SJSA1 (cell line): ENCODE measurements at places on chromosomes 2 and 18. TPM values are rescaled to one million over a fixed set of nuclear protein-coding genes. Genes with fewer than 3 reads are reported as not detected.

Gene CXCR1
- total RNA-seq: not detected in 2 replicates

DNA sequence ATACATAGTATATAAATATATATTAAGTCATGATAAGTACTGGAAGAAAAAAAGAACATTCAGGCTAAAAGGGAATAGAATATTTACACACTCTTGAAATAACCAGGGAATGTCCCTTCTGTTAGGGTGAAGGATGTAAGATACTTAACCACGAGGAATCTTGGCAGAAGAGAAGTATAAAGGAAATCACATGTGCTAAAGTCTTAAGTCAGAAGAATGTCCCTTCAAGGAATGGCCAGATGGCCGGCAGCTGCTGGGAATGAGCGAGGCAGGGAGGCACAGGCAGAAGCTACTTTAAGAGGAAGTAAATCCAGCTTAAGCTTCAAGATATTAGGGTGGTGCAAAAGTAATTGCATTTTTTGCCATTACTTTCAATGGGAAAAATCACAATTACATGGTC is 5.5 kb downstream of the CCDC102B start:
- no peaks in the 10 kb centered on the region for H3K36me3 ChIP-seq
- H3K27ac ChIP-seq: no peak overlapping the region
- no peaks in the 10 kb centered on the region for H3K27me3 ChIP-seq
- H3K4me3 ChIP-seq: no peak overlapping the region
- DNase-seq: no peak

DNA sequence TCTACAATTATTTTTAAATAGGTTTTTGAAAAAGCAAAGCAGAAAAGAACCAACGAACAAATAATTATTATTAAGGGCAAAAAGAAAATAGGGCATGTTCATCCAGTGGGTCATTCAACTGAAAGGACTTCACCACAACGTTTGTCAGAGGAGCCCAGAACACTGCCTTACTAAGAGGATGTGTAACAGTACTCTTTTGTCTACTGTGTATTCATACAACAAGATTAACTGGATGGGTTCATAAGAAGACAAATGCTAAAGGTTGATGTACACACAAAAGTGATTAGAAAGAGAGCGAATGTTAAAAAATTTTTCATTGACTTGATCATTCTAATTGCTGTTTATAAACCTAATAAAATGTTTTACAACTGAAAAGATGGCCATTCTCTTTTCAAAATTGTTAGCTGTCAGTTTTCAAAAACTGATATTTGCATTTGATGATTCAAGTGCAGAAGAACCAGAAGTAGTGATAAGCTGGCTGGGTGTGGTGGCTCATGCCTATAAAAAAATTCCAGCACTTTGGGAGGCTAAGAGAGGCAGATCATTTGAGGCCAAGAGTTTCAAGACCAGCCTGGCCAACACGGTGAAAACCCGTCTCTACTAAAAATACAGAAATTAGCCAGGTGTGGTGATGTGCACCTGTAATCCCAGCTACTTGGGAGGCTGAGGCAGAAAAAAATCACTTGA is 33.1 kb downstream of the MGAT4A start:
- H3K4me3 ChIP-seq: no peak overlapping the region
- H3K36me3 ChIP-seq: no peaks in the 10 kb centered on the region
- no peaks in the 10 kb centered on the region for H3K27me3 ChIP-seq
- H3K27ac ChIP-seq: no peak overlapping the region
- DNase-seq: no peak
- no peaks in the 10 kb centered on the region for H3K4me1 ChIP-seq

DNA sequence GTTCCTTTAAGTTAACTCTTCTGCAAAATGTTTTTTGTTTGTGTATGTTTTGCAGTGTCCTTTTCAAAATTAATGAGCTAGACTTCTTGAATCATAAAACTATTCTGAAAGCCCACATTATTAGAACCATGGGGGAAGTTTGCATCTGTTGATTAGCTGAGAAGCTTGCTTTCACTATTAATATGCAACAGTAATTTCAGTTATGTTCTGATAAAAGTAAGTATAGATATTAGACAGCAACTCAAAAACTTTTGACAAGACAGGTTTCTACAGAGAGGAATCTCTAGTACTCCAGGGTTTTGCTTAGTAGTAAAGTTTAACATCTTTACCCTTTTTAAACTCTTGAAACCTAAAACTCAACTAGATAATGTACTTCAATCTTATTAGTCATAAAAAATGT is 147.8 kb downstream of the UBE2E3 start:
- no peaks in the 10 kb centered on the region for H3K27me3 ChIP-seq
- peaks cover 7% of the 10 kb centered on the region for H3K4me1 ChIP-seq
- H3K36me3 ChIP-seq: no peaks in the 10 kb centered on the region
- no peak for DNase-seq
- no peak overlapping the region for H3K4me3 ChIP-seq
- no peak overlapping the region for H3K27ac ChIP-seq

Gene CHRNA1
- 0.16 TPM in 1 of 2 replicates, not detected in the other for total RNA-seq

Gene GNAL
- total RNA-seq: 1.9 and 5.5 TPM in 2 replicates

GRCh38 chr2:37181726-37182684 is 6.5 kb downstream of the SULT6B1 start:
- peaks cover 17% of the 10 kb centered on the region for H3K4me1 ChIP-seq
- no peaks in the 10 kb centered on the region for H3K36me3 ChIP-seq
- peak overlapping the region; percentile 27 for H3K27ac ChIP-seq
- H3K27me3 ChIP-seq: no peaks in the 10 kb centered on the region
- H3K4me3 ChIP-seq: no peak overlapping the region

- no peak overlapping the region for H3K4me3 ChIP-seq
- H3K27ac ChIP-seq: no peak overlapping the region
- no peaks in the 10 kb centered on the region for H3K4me1 ChIP-seq
- no peaks in the 10 kb centered on the region for H3K36me3 ChIP-seq
These were observed 44.2 kb downstream of the GPR39 start for GRCh38 chr2:132460781-132461180.

GRCh38 chr2:226354434-226354833 is 445.2 kb downstream of the IRS1 start:
- no peaks in the 10 kb centered on the region for H3K27me3 ChIP-seq
- H3K36me3 ChIP-seq: no peaks in the 10 kb centered on the region
- DNase-seq: peak; percentile 60

Gene ST8SIA5
- under 0.01 TPM in 1 of 2 replicates, not detected in the other for total RNA-seq

DNA sequence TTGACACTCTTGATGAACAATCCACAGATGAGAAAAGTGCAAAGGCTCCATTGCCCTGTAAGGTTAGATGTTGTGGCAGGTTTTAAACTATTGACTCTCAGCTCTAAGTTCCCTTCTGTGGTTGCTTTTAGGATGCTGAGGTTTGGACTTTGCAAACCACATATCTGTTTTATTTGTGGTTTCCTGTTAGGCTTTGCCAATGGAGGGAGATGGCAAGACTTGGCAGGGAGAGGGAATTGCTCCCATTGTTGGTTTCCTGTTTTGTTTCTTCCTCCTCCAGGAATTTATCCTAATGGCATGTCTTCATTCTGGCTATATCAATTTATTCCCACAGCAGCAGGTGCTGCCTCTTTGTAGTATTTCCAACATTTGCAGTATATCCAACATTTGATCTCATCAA is 772.3 kb downstream of the LRRTM4 start:
- no peaks in the 10 kb centered on the region for H3K4me1 ChIP-seq
- no peak overlapping the region for H3K4me3 ChIP-seq
- no peaks in the 10 kb centered on the region for H3K36me3 ChIP-seq
- no peak for DNase-seq

- peak overlapping the region; percentile 32 for H3K4me3 ChIP-seq
- no peaks in the 10 kb centered on the region for H3K36me3 ChIP-seq
- H3K27me3 ChIP-seq: no peaks in the 10 kb centered on the region
- no peak for DNase-seq
- H3K4me1 ChIP-seq: no peaks in the 10 kb centered on the region
- 0 out of 2 replicates have a peak overlapping the region, but pooled peaks have one; percentile 26 for H3K27ac ChIP-seq
These were observed 81.4 kb downstream of the SNTG2 start for GRCh38 chr2:1032030-1032429.

- H3K27me3 ChIP-seq: no peaks in the 10 kb centered on the region
- no peak overlapping the region for H3K27ac ChIP-seq
- no peaks in the 10 kb centered on the region for H3K4me1 ChIP-seq
- DNase-seq: no peak
These were observed 58.1 kb downstream of the HEATR5B start for GRCh38 chr2:37026050-37026449.

DNA sequence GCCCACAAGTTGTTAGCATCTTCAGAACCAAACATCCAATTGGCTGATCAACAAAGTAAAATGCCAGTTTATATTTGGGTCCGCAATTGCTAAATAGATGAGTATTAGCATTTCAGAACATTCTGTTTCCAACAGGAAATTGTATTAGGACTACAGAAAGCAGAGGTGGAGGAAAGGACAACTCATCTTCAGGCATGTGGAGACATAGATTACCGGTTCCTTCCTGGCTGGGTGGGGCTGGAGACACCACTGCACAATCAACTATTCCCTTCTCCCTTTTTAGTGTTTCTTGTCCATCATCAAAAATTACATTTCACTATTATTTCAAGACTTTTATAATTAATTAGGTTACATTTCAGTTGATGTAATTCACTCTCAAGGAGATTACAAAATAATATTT is 83.8 kb downstream of the ADAM23 start:
- no peak for DNase-seq
- no peak overlapping the region for H3K27ac ChIP-seq
- H3K36me3 ChIP-seq: no peaks in the 10 kb centered on the region
- H3K27me3 ChIP-seq: no peaks in the 10 kb centered on the region
- no peaks in the 10 kb centered on the region for H3K4me1 ChIP-seq

Gene IL18R1
- total RNA-seq: not detected in 2 replicates

DNA sequence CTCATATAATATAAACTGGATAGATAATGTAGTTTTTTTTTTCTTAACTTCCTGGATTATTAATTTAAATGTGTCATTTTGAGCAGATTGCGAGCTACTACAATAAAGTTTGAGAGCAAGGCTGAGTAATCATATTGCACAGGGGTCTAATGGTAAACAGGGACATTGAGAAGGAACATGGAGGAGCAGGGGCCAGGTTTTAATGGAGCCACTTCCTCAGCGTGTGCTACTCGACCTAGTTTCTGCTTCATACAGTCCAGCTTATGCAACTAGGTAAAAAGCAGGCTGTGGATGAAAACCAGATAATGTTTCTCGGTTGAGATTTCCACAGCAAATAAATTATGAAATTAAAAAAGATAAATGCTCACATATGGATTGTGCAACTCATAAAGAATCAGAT is 1915.7 kb upstream of the CELF4 start:
- no peak overlapping the region for H3K27ac ChIP-seq
- DNase-seq: no peak
- no peaks in the 10 kb centered on the region for H3K27me3 ChIP-seq
- H3K36me3 ChIP-seq: no peaks in the 10 kb centered on the region
- H3K4me3 ChIP-seq: no peak overlapping the region
- no peaks in the 10 kb centered on the region for H3K4me1 ChIP-seq

Gene TEKT4
- not detected in 2 replicates for total RNA-seq

- H3K4me1 ChIP-seq: peaks cover 52% of the 10 kb centered on the region
- peaks cover 12% of the 10 kb centered on the region for H3K36me3 ChIP-seq
- no peak overlapping the region for H3K4me3 ChIP-seq
- no peak for DNase-seq
- H3K27ac ChIP-seq: no peak overlapping the region
- no peaks in the 10 kb centered on the region for H3K27me3 ChIP-seq
These were observed 272.8 kb downstream of the TWIST2 start for GRCh38 chr2:239120664-239121063.

- no peaks in the 10 kb centered on the region for H3K27me3 ChIP-seq
- H3K4me1 ChIP-seq: peaks cover 29% of the 10 kb centered on the region
- no peak for DNase-seq
- H3K36me3 ChIP-seq: peaks cover 12% of the 10 kb centered on the region
These were observed 29.2 kb downstream of the GULP1 start for GRCh38 chr2:188320861-188321260.

Gene CDK5R2
- not detected in 2 replicates for total RNA-seq

- H3K27me3 ChIP-seq: no peaks in the 10 kb centered on the region
- H3K27ac ChIP-seq: no peak overlapping the region
- no peaks in the 10 kb centered on the region for H3K4me1 ChIP-seq
- no peak overlapping the region for H3K4me3 ChIP-seq
These were observed 271.7 kb downstream of the RBM43 start for GRCh38 chr2:150989969-150990368.

DNA sequence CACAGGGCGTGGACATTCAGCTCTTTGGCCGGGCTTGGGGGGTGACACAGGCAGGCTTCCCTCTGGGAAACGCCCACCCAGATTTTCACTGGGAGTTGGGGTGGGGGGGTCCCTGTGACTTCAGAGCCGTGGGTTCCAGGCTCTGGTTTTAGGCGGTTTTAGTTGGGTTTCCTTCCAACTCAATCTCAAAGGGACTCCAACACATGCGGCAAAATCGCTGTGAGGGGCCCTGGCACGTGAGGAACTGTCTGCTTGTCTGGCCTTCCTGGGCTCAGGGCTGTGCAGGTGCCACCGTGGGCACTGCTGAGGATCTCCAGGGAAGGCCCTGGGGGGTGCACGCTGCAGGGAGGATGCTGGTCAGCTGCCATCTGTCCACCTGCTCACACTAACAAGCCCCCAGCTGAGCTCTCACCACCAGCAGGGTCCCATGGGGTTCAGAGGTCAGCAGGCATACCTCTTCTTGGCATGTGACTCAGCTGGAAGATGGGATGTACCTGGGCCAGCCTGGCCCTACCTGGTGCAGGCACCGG is 11.7 kb downstream of the HS6ST1 start:
- no peaks in the 10 kb centered on the region for H3K27me3 ChIP-seq
- peak overlapping the region; percentile 12; the same call in 1 of the 2 replicates for H3K27ac ChIP-seq
- no peak overlapping the region for H3K4me3 ChIP-seq
- DNase-seq: no peak
- peaks cover 88% of the 10 kb centered on the region for H3K36me3 ChIP-seq

Gene PFN4
- total RNA-seq: 0.29 and 0.69 TPM in 2 replicates

Gene CCDC85A
- 0.06 and 0.37 TPM in 2 replicates for total RNA-seq
